ENCODE measurements at places on chromosomes 16 and 17.

DNA sequence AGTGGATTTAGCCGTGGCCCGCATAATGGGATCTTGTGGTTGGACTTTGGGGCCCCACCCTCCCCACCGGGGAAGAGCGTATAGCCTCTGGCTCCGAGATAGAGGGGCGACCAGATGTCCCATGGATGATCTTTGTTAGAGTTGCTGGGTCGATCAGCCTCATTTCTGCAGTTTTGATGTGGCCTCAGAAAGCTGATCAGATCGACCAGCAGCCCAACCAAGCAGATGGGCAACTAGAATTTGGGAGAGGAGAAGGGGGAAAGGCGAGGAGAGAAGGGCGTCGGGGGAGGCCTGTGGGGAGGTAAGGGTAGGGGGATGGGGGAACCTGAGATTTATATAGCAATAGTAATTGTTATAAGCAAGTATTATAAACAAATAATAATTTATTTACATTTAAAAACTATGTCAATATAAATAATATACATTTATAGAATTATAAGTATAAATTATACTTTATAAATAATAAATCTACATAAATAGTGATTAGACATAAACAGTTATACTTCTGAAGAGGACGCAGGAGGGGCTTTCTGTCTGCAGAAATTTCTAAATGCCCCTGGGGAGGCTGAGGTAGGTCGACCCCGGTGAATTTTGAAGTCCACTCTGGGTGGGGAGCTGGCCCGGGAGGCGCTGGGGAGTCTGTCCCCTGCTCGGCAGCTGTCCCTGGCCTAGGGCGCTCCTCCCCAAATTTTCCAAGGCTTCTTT is 136.3 kb downstream of the KCNJ12 start:
- no peak for DNase-seq

DNA sequence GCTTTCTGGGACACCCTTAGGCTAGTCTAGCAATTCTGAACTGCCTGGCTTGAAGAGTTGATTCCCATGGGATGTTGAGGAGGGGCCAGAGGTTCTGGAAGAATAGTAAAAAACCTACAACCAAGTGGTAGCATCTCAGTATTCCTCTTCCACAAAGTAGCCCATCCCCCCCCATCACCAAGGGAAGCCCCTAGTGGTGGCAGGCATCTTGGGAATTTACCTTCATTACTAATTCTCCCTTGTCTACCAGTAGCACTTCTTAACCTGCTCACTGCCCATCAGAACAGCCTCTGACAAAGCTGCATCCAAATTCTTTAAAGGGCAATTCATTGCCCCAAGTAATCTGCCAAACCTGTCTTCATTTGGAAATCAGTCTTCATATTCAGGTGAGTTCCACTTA is 12.8 kb upstream of the RAB11FIP4 start:
- no peak for DNase-seq

DNA sequence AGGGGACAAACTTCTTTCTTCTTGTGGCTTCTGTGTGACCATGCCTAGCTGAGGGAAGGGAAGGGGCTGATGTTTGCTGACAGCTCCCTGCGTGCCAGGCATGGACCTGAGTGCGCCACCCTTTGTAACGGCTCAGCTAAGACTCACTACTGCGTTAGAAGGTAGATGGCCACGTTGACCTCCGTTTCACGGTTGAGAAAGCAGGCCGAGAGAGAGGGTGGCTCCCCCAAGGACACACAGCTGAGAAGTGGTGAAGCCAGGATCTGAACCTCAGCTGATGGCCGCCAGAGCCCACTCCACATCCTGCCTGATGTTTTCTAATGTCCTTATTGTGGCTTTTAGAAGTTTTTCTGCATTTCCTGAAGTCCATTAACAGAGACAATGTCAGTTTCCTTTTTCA is 45.1 kb downstream of the RGS9 start:
- DNase-seq: no peak

- DNase-seq: no peak
These were observed 34.9 kb upstream of the ZNF469 start for GRCh38 chr16:88347656-88348376.

DNA sequence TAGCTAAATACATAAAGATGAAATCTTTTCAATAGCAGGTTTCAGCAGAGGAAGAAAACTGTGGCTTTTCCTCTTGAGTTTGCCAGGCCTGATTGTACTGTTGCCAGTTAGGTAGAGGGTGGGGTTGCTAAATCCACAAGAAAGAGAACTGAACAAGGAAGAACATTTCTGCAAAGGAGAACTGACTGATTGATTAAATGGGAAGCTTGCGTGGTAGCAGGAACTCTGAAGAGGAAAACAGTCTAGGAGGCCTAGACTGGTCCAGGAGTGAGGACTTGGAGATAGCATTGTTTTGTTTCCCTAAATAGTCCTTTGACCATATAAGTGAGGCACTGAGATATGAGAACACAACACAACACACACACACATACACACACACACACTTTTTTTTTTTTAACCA is 18.8 kb downstream of the LRRC36 start:
- DNase-seq: no peak

DNA sequence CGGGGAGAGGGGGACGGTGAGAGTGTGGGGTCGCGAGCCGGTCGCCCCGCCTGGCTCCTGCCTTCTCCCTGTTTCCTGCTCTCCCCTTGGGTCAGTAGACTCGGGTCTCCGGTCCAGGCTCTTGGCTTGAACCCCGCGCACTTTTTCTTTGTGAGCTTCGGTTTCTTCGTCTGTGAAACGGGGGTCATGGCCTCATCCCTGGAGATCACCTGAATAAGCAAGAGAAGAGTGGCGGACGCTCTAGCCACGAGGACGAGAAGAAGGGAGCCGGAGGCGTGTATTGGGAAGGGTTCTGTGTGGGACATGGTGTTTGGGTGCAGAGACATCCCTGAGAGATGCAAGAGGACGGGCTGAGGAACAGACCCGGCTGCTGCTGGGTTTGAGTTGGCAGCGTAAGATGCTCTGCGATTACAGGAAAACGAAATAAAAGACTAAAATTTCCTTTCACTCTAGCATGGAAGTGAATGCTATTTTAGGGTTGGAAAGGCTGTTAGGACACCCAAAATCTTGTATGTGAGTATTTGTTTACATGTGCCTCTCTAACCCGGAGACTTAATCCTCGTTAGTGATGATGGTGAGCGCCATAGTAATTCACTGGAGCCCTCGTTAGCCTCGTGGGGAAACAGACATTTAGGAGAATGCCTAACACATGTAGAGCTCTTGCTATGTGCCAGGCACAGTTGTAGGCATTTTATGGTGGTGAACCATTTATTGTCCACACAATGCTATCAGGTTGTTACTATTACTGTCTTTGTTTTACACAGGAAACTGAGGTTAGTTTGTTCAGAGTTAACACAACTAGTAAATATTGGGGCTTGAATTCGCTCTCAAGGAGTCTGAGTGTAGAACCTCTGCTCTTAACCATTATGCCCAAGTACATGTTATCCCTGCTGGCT is 646 bp downstream of the KIF22 start:
- DNase-seq: no peak

GRCh38 chr17:81401723-81402529 is 6.7 kb downstream of the BAHCC1 start:
- no peak for DNase-seq

GRCh38 chr17:56217921-56218320 is 64.6 kb downstream of the ANKFN1 start:
- DNase-seq: no peak

GRCh38 chr16:50304467-50305440 is 38.4 kb downstream of the ADCY7 start:
- DNase-seq: no peak

GRCh38 chr17:55314061-55314783 is 49.5 kb downstream of the HLF start:
- no peak for DNase-seq

DNA sequence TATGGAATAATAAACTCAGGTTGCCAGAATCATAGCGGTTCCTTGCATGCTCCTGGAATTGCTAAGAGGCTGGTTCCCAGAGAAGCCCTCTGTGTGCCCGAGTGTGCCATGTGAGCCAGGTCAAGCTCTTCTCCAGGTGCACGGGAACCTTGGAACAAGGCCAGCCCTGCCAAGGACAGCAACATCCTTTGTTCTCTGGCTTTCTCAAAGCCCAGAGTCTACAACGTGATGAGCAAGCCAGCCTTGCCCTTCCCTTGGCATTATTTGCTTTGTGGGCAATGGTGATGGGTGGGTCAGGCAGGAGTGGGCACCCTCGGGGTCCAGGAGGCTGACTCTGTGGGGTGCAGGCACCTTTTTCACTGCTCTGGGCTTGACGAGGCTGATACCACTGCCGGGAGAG is 14.2 kb upstream of the SEC14L1 start:
- DNase-seq: no peak

GRCh38 chr17:39082482-39082881 is 69.0 kb downstream of the PLXDC1 start:
- no peak for DNase-seq

- no peak for DNase-seq
These were observed 57.0 kb downstream of the TOM1L2 start for GRCh38 chr17:17915183-17915582.

- DNase-seq: no peak
These were observed 114.5 kb downstream of the BANP start for GRCh38 chr16:88065747-88066142.

DNA sequence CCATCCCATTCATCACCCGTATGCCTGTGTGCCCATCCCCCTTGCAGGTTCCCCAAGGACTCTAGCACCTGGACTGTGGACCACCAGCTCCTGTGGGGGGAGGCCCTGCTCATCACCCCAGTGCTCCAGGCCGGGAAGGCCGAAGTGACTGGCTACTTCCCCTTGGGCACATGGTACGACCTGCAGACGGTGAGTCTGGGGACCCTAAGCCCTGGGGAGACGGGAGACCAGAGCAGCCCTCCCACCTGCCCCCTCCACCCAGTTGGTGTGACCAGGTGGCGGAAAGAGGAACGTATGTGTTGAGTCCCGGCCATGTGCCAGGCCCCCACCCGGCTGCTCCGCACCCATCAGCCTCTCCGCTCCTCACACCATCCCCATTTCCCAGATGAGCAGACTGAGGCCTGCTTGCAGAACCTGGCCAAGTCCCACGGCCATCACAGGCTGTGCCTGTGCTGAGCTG is 15.6 kb downstream of the GAA start:
- no peak for DNase-seq

DNA sequence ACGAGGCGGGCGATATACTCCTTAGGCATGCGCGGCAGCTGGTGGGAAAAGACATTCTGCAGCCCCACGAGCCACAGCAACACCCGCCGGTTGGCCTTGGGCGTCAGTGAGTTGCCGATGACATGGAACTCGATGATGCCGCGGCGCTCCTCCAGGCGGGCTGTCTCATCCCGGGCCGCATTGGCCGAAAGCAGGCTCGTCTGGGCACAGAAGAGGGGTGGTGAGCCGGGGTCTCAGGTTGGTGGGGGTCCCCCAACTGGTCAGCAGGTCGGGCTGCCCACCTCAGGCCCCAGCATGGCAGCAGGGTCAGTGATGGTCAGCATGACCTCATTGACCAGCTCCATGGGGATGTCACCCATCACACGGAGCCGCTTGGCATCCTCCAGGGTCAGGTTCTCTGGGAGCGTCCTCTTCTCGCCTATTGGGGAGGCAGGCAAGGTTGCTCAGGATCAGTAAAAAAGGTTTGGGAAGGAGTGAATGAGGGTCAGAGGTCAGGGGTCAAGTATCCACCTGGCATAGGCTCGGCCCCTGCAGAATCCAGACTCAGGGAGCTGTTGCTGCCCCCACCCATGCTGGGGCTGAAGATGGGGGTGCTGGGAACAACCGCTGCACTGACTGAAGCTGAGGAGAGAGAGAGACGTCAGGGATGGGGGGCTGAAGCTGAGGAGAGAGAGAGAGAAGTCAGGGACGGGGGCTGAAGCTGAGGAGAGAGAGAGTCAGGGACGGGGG is 3.6 kb downstream of the KAT2A start:
- no peak for DNase-seq

DNA sequence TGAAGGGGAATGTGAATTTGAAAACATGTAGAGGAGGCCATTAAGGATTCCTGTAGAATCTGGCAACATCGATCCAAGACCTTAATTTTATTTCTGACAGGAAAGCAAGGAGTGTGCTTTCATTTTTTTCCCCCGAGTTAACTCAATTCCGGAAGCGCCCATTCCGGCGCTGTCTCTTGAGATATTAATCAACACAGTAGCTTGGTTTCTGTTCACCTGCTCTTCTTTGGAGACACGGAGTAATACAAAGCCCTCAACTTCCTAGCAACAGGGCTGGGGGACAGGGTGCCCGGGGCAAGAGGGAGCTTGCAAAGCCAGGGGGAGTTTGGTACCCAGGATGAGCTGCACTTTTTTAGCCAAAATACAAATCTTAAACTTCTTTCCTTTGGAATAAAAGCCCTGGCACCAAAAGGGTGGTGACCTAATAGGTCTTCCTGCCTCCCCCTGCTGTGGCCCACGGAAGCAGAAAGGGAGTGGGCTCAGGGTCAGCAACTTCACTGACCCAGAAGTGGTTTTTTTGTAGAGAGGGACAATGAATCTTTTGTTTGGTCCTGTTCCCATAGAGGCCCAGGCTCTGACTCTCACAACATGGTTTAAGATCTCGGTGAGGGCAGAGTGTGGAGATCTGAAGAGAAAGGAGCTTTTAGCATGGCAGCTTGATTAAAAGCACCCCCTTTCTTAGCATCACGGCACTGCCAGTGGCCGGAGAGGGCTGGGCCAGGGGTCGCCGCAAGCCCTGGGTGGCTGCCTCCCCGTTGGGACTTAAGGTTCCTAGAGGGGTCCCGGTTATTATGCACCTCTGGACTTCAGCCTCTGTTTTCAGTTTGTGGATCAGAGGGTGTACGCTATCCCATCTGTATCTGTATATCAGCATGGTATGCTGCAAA is 207.3 kb downstream of the CCDC182 start:
- no peak for DNase-seq

- no peak for DNase-seq
These were observed 251.5 kb downstream of the KATNIP start for GRCh38 chr16:27801289-27801945.

DNA sequence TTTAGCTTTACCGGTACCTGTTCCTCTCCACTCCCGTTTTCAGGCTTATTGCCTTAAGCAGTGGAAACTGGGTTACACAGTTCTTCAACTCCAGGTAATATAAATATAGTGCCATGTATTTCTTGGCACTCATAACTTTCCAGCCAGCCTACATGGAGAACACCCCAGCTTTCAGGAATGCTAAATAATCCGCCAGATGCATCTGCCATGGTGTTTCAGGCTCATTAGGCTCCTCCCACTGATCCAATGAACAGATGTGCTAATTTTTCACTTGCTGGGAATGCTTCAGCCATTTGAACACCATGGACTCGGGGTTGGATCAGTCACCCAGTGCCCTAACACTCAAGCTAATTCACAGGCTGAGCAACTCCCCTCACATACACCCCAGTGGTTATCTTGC is 4.6 kb downstream of the ANKFN1 start:
- DNase-seq: no peak

- no peak for DNase-seq
These were observed 115.1 kb downstream of the MRTFB start for GRCh38 chr16:14186007-14186794.

- DNase-seq: no peak
These were observed 137.4 kb downstream of the TMEM114 start for GRCh38 chr16:8452941-8453340.

- no peak for DNase-seq
These were observed 53.8 kb downstream of the SHISA6 start for GRCh38 chr17:11294826-11295225.
